A549 treated with CORT108297 at 1 μM for 4 hours (cell line): ENCODE measurements at places on chromosomes 4 and X. TPM values are rescaled to one million over a fixed set of nuclear protein-coding genes. Genes with fewer than 3 reads are reported as not detected.

Gene CSN1S1
- not detected in 5 replicates for total RNA-seq

Gene FAM156B
- 6.5 to 17.2 TPM (median 8.5 TPM) in 5 replicates for total RNA-seq

Gene JCHAIN
- total RNA-seq, result 0.12 to 0.46 TPM (median 0.15 TPM) in 3 of 5 replicates, not detected in the others

Gene HTN3
- total RNA-seq, result not detected in 5 replicates

Gene FGG
- 4.4 to 7.2 TPM (median 4.8 TPM) in 5 replicates for total RNA-seq
